ENCODE measurements at places on chromosomes 4 and X. TPM values are rescaled to one million over a fixed set of nuclear protein-coding genes. Genes with fewer than 3 reads are reported as not detected.

DNA sequence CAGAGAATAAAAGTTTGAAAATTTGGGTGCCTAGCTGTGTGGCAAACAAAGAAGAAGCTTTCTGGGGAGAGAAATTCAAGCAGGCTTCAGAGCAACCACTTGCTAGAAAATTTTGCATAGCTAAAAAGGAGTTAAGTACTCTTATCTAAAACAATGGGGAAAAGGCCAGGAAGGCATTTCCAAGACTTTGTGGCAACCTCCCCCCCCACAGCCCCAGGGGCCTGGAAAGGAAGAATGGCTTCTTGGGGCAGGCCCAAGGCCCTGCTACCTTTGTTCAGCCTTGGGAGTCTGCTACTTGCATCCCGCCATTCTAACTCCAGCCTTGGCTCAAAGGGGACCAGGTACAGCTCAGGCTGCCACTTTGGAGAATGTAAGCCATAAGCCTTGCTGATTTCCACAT, 102.2 kb downstream of the PTCHD1 start:
- no peaks in the 10 kb centered on the region for H3K36me3 ChIP-seq
- H3K27me3 ChIP-seq = no peaks in the 10 kb centered on the region
- no peak for DNase-seq
- no peak overlapping the region for H3K27ac ChIP-seq
- no peak overlapping the region for H3K4me3 ChIP-seq

- no peak overlapping the region for H3K27ac ChIP-seq
- H3K27me3 ChIP-seq = no peaks in the 10 kb centered on the region
- H3K36me3 ChIP-seq = no peaks in the 10 kb centered on the region
- H3K4me1 ChIP-seq = no peaks in the 10 kb centered on the region
- no peak overlapping the region for H3K4me3 ChIP-seq
Measured at GRCh38 chrX:17778997-17779396, 41.7 kb downstream of the SCML1 start.

DNA sequence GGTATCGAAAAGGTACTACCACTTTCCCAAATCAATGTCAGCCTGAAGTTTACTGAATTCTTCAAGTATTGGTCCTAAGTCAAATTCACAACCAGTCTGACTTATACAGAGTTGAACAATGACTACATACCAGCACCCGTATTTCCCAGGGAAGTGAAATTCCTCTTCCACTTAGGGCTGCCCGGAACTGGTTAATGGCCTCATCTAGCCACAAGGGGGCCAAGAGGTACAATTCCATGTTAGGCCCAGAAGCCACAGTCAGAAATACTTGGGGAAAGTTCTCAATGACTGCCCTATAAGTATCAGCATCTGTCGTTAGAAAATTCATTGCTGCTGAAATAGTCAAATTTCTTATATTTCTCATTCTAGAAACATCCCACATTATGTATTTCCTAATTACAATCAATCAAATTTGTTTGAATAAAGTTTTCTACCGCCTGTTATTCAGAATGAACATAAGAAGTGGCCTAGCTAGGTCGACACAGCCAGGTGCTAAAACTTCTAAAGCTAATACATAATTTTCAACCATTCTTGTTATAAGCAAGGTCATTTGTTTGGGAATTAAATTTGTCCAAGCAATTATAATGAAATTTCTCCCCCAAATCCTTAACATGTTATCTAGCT, 5.6 kb upstream of the PCDH7 start:
- peaks cover 30% of the 10 kb centered on the region for H3K4me1 ChIP-seq
- no peaks in the 10 kb centered on the region for H3K36me3 ChIP-seq
- H3K27me3 ChIP-seq = peaks cover 17% of the 10 kb centered on the region
- peak; percentile 24 for DNase-seq
- H3K4me3 ChIP-seq = no peak overlapping the region

The FAM47E gene
- total RNA-seq = 3.0 TPM

The GAGE1 gene
- not detected for total RNA-seq

Data from left ventricle myocardium inferior (tissue), 1 donor.